ENCODE measurements at places on chromosomes 5 and 9.

DNA sequence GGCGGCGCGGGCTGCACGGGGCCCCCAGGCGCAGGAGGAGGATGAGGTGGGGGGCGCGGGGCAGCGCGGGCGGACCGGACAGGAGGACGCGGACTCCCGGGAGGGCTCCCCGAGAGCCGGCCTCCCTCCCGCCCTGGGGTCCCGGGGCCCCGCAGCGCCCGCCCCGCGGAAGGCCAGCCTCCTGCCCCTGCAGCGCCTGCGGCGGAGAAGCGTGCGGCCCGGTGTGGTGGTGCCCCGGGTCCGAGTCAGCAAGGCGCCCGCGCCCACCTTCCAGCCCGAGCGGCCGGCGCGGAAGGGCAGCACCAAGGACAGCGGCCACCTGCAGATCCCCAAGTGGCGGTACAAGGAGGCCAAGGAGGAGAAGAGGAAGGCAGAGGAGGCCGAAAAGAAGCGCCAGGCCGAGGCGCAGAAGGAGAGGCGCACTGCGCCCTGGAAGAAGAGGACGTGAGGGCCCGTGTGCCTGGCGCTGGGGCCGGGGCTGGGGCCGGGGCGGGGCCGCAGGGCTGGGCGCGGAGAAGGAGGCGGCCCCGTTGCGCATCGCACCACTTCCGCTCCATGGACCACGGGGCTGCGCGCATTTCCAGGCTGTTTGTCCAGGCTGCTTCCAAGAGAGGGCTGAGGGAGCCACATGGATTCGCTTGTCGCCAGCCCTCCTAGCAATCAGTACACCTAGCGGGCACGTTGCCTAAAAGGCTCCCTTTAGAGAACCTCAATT, 86.0 kb downstream of the ANKRD33B start:
- DNase-seq = no peak

- no peak for DNase-seq
Observed at GRCh38 chr5:13569090-13569715, 375.3 kb downstream of the DNAH5 start.

GRCh38 chr9:20749496-20750198, 65.6 kb downstream of the FOCAD start:
- no peak for DNase-seq

GRCh38 chr5:66849803-66850202, 253.6 kb downstream of the MAST4 start:
- DNase-seq = no peak

- DNase-seq = no peak
Observed at GRCh38 chr9:75238311-75238976, 150.1 kb downstream of the OSTF1 start.

- no peak for DNase-seq
Observed at GRCh38 chr9:115106642-115107041, 11.3 kb downstream of the TNC start.

- no peak for DNase-seq
Observed at GRCh38 chr5:3994628-3995027, 399.0 kb downstream of the IRX1 start.

- DNase-seq = no peak
Observed at GRCh38 chr5:59517926-59518585, 375.5 kb downstream of the PDE4D start.

GRCh38 chr5:110050640-110051345, 361.1 kb downstream of the MAN2A1 start:
- no peak for DNase-seq

- DNase-seq = no peak
Observed at GRCh38 chr9:125913551-125913950, 166.4 kb downstream of the PBX3 start.

- no peak for DNase-seq
Observed at GRCh38 chr9:115640887-115641286, 512.7 kb upstream of the PAPPA start.

- DNase-seq = no peak
Observed at GRCh38 chr5:75574791-75575190, 36.5 kb upstream of the ANKDD1B start.

GRCh38 chr5:55897905-55898304, 46.7 kb downstream of the IL31RA start:
- DNase-seq = no peak

GRCh38 chr5:59042201-59043055, 459.6 kb downstream of the RAB3C start:
- no peak for DNase-seq

GRCh38 chr5:76582230-76583162, 40.7 kb downstream of the F2RL2 start:
- DNase-seq = no peak

DNA sequence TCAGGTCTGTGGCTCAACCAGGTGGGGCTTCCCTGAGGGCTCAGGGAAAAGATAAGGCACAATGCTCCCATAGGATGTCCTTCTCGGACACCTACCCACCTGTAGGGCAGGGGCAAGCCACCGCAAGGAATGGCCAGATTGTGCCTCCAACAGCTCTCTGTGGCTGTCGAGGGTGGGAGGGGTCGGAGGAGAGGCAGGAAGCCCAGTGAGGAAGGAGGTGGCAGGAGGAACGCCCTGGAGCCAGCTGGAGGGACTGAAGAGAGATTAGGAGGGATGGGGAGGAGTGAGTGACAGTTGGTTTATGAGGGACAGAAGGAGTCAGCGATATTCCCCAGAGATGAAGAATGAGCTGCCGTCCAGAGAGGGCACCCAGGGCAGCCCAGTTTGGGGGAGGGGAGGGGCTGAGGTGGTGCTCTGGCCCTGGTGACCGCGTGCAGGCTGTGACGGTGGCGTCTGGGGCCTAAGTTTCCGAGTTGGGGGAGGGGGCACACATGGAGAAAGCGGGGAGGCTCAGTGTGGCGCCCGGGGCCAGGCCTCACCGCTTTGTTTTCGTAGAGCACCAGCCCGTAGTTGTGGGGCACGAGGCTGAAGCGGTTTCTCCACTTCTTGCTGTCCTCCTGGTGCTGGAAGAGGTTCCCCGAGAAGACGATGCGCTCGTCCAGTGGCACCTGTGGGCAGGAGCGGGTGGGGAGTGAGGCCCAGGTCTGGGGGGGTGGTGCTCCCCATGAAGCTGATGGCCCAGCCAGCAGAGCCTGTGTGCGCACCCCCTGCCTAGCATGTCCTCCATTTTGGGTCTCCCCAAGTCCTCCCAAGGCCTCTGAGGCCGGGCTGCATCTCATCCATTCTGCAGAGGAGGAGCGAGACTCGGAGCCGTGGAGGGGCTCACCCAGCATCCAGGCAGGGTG, 75.6 kb downstream of the LRSAM1 start:
- no peak for DNase-seq

DNA sequence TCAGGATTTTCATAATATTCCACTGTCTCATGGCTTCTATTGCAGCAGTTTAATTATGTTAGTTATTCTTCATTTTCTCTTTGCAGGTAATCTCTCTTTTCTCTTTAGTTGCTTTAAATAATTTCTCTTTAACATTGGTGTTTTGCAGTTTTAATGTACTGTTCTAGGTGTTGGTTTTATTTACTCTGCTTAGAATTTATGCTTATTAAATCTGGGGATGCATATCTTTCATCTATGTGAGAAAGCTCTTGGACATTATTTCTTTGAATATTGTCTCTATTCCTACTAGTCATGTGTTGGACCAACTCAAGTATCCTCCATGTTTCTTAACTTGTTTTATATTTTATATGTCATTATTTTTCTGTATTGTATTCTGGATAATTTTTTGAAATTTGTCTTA, 218.7 kb upstream of the TUT7 start:
- no peak for DNase-seq

GRCh38 chr9:134161647-134162046, 2.7 kb downstream of the RNU6ATAC start:
- no peak for DNase-seq

- DNase-seq = peak; percentile 50
Observed at GRCh38 chr5:749101-749670, 35.3 kb downstream of the ZDHHC11B start.

GRCh38 chr5:112640546-112640945, 97.1 kb upstream of the APC start:
- DNase-seq = no peak

DNA sequence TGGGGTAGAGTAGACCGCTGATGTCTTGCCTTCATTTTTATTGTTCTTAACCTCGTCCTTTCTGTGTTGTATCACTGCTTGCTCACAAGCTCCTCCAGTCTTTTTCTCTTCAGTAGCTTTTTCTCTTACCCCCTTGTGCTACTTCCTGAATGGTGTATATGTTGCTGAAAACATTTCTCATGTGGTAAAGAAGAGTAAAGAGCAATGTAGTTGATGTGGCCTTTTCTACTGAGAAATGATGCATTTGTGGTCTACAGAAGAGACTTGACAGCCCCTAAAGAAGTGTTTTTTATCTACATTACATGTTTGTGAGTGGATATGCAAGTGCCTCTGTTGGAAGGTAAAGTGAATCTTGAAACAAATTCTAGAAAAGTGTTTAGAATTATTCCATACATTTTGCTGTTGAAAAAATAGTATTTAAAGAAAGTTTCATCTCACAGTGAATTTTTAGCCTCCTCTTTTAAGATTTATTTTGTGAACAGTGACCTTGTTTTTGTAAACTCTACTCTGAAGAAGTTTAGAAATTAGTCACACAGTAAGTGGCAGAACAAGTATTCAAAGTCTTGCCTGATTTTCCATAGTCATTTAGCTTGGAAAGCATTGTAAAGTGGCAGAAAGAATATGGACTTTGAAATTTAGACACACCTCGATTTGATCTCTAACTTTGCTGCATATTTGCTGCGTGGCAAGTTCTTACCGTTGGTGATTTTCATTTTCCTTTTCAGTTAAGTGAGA, 17.4 kb downstream of the CDC42SE2 start:
- DNase-seq = no peak

- DNase-seq = no peak
Observed at GRCh38 chr5:173882632-173883031, 5.5 kb upstream of the CPEB4 start.

- no peak for DNase-seq
Observed at GRCh38 chr5:180161420-180162303, 47.3 kb downstream of the RASGEF1C start.

- DNase-seq = no peak
Observed at GRCh38 chr9:5817862-5818261, 15.1 kb downstream of the ERMP1 start.

- DNase-seq = no peak
Observed at GRCh38 chr5:116299746-116300640, 215.2 kb downstream of the COMMD10 start.

DNA sequence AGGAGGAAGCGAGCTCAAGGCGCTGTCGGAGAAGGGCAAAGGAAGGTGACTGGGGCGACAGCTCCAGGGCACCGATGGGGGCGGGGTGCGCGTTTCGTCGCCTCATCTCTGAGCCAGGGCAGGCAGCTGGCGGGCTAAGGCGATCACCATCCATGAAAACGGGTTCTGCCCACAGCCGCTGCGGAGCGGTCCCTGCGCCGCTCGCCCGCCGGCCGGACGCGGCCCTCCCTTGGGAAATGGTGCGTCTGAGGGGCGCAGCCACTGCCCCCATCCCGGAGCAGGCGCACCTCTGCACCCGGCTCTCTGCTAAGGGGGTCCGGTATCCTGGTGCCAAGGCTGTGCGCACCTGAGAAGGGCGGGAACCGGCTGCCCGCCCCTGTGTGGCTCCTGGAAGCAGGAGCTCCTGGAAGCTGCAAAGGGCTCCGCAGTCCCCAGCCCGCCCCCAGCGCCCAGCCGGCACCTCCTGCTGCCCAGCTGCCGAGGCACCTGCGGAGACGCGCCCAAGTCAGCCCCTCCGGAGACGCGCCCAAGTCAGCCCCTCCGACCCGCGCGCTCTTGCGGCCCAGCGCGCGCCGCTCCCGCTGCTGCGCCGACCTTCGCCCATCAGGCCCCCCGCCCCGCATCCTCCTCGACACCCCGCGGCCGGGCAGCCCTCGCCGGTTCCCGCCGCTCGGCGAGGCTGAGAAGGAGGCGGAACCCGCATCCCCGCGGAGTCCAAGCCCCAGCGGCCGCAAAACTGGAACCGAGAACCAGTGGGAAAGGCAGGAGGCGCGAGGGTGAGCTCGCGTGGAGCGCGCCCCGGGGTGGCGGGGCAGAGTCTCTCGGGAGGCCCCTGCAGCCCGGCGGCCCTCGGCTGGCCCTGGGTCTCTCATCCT, 757 bp downstream of the ANKRD34B start:
- peak; percentile 55 for DNase-seq

- DNase-seq = no peak
Observed at GRCh38 chr9:36443581-36443980, 43.5 kb upstream of the RNF38 start.

DNA sequence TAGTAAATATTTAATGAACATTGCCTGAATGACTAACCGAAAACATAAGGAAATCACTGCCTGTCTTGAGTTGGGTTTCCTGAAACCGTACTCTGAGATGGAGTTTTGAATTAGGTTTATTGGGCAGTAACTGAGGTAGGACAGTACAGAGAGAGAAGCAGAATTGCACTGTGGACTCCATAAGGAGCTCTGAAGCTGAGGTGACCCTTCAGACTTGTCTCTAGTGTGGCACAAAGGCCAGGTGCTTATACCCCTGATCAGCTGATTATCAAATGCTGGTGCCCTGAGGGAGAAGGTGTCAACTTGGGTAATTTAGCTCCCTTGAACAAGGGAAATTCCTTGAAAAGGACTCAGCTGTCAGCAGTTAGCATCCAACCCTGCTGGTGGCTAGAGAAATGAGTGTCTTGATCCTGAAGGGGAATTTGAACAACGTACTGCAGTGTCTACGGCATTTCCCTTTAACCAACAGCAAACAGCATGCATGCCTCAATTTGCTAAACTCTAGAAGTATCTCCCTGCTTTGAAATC, 135.0 kb upstream of the SMARCA2 start:
- DNase-seq = no peak

Measured in activated CD8-positive, alpha-beta memory T cell treated with anti-CD3 and anti-CD28 coated beads, Interleukin-2, amount 50 U/mL, for 48 hours (primary cell).